ENCODE measurements at places on chromosomes 4 and X.

GRCh38 chr4:186624951-186625350, 69.6 kb upstream of the MTNR1A start:
- DNase-seq = no peak

DNA sequence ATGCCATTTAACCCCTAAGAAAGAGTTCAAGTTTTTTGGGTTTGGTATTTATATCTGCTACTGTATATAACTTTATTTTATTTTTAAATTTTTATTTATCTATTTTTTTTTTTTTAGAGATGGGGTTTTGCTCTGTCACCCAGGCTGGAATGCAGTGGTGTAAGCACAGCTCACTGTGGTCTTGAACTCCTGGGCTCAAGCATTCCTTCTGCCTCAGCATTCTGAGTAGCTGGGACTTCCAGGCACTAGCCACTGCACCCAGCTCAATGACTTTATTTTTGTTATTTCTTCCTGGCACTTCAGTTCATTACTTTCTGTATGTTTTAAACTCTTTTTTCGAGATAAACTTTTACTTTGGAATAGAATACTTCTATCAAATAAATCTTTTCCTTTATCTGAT, 42.4 kb upstream of the PGAM4 start:
- DNase-seq = no peak

DNA sequence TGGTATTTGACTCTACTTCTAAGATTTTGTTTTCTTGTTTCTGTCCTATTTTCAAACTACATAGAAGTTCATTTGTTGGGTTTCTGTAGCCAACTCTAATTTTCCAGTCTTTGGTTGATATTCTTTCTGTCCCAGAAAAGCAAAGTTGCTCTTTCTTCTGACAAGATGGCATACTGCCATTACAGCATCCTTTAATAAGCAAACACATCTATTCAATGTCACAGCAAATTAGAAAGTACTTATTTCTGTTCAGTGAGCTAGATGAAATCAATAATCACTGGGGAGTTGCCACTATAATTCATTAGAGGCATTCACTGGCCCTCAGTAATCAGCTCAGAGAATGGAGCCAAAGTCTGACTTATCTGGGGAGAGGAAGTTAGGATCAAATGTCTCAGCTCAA, 1258.0 kb upstream of the IGFBP7 start:
- no peak for DNase-seq

DNA sequence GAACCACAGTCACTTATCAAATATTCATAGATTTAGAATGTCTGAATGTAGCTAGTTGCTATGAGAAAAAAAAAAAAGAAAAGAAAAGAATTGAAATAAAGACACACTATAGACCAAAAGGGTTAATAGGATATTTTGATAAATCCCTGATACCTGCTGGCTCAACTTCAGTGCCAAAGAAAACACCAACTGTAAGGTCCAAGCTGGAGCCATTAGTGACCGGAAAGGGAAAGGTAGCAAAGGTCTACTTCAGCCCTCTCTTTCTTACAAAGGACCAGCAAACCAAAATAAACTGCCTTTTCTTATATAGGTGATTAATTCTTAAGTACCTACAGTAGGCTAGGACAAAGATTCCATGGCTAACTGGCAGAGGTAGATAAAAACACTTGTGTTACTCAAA, 9.7 kb downstream of the CBR4 start:
- DNase-seq = no peak

DNA sequence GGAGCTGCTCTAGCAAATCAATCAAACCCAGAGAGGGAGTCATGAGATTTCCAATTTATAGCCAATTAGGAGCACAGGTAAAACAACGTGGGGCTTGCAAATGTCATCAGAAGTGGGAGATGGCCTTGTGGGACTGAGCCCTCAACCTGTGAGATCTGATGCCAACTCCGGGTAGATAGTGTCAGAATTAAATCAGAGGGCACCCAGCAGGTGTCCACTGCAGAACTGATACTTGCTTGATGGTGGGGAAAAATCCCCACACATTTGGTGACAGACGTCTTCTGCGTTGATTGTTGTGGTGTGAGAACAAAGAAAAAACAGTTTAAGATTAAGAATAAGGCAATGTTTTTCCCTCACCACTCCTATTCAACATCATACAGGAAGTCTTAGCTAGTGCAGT, 1402.8 kb downstream of the RAPGEF2 start:
- DNase-seq = no peak

GRCh38 chrX:136203438-136203837, 47.8 kb downstream of the MAP7D3 start:
- DNase-seq = no peak

GRCh38 chr4:173365359-173365996, 5.3 kb upstream of the SAP30 start:
- DNase-seq = no peak

DNA sequence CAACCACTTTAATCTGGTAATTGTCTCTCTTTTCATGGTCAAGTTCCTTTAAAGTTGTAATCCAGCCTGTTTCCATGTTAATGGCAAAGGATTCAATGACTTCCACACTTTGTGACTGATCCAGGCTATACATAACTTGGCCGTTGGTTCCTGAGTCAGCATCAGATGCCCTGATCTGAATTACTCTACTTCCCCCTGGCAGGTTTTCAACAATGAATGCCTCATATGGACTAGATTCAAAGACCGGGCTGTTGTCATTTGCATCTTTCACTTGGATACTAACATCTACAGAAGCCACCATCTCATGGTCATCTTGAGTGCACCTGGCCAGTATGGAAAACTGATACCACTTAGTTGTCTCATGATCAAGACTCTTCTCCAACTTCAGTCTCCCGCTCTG, 62.6 kb upstream of the MTNR1A start:
- DNase-seq = no peak

GRCh38 chr4:152148057-152148456, 387.2 kb upstream of the GATB start:
- DNase-seq = no peak

DNA sequence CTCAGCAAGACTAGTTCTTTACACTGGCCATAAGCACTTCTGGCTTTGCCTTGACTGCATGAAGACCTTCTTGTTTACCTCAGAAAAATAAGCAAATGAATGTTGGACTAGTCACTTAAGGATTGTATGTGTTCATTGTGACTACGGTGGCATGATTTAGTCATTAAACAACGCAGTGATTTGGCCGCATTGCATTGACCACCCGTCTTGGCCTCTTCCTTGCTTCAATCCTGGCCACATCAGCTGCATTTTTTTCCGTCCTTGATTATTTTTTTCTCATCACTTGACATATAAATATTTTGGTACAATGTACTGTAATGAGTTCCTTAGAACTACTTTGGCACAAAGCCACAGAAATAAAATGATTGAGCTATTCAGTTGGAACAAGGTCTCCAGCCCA, 656.2 kb downstream of the RAB28 start:
- DNase-seq = no peak

- DNase-seq = no peak
These were observed 1460.8 kb downstream of the RAPGEF2 start for GRCh38 chr4:160563552-160564282.

DNA sequence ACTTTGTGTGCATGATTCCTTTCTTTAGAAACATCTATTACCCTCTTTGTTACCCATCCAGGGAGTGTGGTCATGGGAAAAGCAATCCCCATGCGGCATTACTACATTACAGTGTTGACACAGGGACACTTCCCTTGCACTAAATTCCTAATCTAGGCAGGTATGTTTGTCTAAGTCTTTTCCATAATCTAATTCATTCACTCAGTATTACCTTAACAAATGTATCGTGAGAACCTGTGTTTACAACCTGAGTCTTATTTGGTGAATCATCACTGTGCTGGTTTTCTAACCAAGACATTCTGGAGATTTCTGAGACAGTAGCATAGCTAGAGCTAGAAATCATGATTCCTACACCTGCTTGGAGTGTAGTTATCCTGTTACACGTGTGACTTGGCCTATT, 326.8 kb downstream of the BMPR1B start:
- DNase-seq = no peak

GRCh38 chrX:68684291-68684918, 36.9 kb downstream of the STARD8 start:
- no peak for DNase-seq

- DNase-seq = no peak
These were observed 12.4 kb downstream of the VAMP7 start for GRCh38 chrX:155893521-155893920.

- no peak for DNase-seq
These were observed 24.8 kb upstream of the EOLA2 start for GRCh38 chrX:149962859-149963757.

GRCh38 chrX:122196343-122196742, 987.7 kb upstream of the GRIA3 start:
- no peak for DNase-seq

- no peak for DNase-seq
These were observed 810.9 kb upstream of the TENM3 start for GRCh38 chr4:181432335-181432734.

- no peak for DNase-seq
These were observed 152.5 kb upstream of the PJA1 start for GRCh38 chrX:69317721-69318120.

GRCh38 chr4:140092094-140092851, 61.7 kb downstream of the MAML3 start:
- DNase-seq = no peak

DNA sequence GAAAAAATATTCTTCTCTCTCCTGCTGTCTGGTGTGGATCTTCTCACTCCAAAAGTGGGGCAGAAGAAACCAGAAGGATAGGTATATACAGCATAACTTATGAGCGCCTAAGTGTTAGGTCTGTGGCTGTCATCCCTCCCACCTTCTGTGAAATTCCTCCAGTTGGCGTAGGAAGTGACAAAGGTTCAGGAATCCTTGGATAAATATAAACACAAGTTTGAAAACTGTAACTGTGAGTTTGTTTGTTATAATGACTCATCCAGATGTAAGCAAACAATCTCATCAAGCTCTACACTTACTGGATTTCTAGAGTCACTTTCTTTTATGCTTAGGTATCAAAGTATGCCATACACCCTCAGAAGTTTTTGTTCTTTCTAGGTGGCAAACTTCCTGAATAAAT, 405.2 kb downstream of the FAT4 start:
- no peak for DNase-seq

GRCh38 chrX:110182362-110182761, 135.5 kb downstream of the AMMECR1 start:
- DNase-seq = no peak

GRCh38 chr4:104693601-104694201, 199.0 kb upstream of the CXXC4 start:
- DNase-seq = no peak

- no peak for DNase-seq
These were observed 251.6 kb downstream of the ARHGAP24 start for GRCh38 chr4:85726555-85726954.

- no peak for DNase-seq
These were observed 41.8 kb upstream of the PDLIM5 start for GRCh38 chr4:94409962-94410361.

DNA sequence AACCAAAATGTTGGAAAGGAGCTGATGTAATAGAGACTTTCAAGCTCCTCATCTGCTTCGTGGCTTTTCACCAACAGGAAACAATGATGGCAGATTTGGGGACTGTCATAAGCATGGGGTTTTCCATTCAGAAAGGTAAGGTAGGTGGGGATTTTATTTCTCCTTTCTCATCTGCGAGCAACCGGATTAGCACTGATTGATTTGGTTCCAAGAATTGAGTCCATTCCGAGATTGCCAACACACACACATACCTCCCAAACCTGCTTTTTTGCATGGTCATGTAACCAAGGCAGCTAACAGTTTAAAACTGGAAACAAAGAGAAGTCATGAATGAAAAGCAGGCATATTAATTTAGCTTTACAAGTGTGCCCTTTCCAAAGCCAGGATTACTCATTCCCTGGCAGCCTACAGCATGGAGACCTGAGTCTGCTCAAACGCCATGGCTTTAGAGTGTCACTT, 63.0 kb upstream of the LNX1 start:
- DNase-seq = no peak

GRCh38 chrX:40149286-40150175, 51.8 kb upstream of the BCOR start:
- DNase-seq = no peak

DNA sequence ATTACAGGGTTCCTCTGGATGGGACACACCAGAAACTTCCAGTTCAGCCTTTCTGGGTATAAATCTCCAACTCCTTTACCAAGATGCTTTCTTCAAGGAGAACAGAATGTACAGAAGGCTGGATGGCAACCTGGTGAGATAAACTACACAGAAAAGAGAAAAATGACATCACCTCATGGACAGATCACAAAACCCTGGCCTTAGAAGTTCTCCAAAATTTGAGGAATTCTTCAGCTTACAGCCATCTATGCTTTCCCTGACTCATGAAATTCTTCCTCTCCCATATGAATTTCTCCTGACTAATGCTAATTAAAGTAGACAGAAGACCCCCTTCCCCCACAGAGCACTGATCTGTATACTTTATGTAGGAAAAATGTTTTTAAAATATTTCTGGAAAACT, 345.4 kb downstream of the STIM2 start:
- no peak for DNase-seq

DNA sequence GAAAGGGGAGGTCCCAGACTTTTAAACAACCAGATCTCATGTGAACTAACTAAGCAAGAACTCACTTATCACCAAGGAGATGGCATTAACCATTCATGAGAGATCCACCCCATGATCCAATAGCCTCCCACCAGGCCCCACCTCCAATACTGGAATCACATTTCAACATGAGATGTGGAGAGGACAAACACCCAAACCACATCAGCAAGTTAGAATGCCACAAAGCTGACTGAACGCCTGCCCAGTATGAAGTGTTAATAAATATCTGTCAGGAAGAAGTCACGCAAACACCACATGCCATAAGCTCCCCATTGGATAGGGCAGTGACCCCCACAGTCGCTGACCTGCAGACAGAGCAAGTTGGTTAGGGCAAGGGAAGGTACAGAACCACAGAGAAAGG, 14.3 kb downstream of the SLC10A6 start:
- DNase-seq = no peak

DNA sequence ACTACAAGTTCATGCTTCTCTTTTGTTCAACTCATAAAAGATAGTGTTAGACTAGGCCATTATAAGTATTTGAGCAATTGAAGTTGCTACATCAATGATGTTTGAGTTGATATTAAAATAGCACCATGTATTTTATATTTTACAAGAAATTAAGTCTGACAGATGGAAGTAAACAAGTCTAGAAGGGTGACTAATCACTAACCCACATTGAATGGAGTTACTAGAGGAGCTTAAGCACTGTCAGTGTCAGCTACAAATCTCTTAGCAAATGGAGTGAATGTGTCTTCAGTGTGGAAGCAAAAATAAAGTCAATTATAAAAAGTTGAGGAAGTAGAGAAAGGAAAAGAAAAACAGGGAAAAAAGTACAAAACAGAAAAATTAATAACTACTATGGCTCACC, 592.5 kb downstream of the PCDH18 start:
- no peak for DNase-seq

DNA sequence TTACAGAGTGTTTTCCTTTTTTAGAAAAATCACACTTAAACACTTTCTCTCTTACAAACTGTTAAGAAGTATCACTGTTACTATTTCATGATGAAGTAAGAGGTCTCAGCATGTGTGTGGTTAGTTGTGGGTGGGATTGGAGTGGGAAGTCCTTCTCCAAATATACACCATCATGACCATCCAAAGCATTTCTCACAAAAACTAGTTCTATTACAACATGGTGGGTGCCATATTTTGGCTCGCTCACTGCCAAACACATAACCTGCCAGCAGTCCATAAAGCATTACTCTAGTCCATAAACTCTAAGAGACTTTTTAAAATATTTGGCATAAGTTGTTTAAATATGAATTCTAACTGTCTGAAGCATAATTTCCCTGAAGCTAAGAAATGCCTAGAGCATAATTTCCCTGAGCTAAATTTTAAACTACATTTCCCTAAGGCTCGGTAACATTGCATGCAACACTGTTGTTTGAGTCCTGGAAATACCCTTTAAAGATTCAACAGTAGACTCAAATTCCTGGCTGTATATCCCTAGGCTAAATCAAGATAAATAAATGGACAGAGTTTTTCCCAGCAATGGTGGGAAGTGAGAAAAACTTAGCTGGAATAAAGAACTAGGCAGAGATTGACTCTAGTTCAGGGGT, 415.0 kb upstream of the INTU start:
- no peak for DNase-seq
